ENCODE measurements at places on chromosomes 5 and 9. TPM values are rescaled to one million over a fixed set of nuclear protein-coding genes. Genes with fewer than 3 reads are reported as not detected.

Gene TRIM23
- total RNA-seq, result 6.2 TPM

Gene BAAT
- total RNA-seq, result 0.23 TPM

Gene ETF1
- total RNA-seq, result 135 TPM

Gene IRX1
- total RNA-seq, result not detected

Gene OR2V2
- total RNA-seq, result not detected

Gene GRAMD2B
- total RNA-seq, result 1.1 TPM

Gene ENTREP1
- total RNA-seq, result 0.60 TPM

Gene ANKRD20A1
- total RNA-seq, result 1.8 TPM

Gene C9orf153
- not detected for total RNA-seq

Gene FAM221B
- total RNA-seq, result not detected

Gene SURF4
- 200 TPM for total RNA-seq

Gene PCDHGA9
- 0.06 TPM for total RNA-seq

Gene DEPDC1B
- 16.2 TPM for total RNA-seq
